IMR-90 (cell line): ENCODE measurements at places on chromosomes 2 and 18.
A peak's percentile ranks its signal among the peaks of the same experiment; 100 is the strongest.

- DNase-seq = peak; percentile 31
These were observed 78.3 kb downstream of the TTC32 start for GRCh38 chr2:19823507-19823906.

- no peak for DNase-seq
These were observed 47.9 kb downstream of the L3MBTL4 start for GRCh38 chr18:6366776-6367175.

DNA sequence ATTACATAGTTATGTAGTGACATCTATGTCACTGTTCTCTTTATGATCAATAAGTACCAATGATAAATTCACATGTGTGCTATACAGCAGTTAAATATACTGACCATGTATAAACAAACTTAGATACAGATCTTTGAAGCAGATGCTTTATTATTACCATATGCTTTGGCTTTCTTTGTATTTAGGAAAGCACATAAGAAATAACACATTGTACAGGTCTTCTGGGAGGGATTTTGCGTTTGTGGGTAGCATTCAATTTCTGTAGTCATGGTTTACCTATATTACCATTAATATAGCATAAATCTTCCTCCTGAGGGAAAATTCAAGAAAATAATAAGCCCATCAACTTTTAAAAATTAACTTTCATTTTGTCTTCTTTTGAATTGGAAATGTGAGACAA, 1.6 kb upstream of the PDE1A start:
- DNase-seq = no peak

GRCh38 chr2:225667445-225667844, 267.9 kb downstream of the NYAP2 start:
- no peak for DNase-seq

DNA sequence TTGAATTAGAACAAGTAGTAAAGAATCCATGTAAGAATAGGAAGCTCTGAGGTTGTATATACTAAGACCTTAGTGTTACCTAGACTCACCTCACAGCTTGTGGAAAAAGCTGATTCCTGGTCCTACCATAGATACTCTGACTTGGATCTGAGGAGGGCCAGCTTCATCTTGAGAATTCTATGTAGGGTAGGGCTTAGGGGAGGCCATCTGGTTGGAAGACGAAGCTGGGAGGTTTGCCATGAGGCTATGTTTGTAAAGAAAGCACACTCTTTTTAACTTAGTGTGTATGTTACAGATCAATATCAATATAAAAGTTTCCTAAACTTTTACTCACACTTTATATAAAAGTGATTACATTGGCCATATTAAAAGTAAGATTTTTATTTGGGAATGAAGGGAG, 77.1 kb upstream of the GALNT5 start:
- DNase-seq = no peak

DNA sequence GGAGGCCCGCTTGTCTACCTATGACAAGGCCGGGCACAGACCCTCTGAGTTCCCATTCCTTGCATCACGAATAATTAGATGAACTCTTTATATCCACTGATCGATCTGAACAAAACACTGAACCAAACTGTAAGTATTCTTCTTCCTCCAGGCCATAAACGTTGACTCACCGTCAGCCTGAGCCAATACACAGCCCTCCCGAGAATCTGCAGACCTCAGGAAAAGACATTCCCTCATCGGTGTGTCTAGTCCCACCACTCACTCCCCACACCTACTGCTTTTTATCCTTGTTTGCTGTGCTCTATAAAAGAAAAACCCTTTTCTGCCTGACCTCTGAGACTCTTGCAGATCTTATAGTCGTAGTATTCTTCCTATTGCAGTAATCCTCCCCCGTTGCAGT, 41.0 kb downstream of the TMEM87B start:
- no peak for DNase-seq

- DNase-seq = peak; percentile 54
These were observed 6.3 kb downstream of the IL1RL2 start for GRCh38 chr2:102193074-102193473.

GRCh38 chr2:152420363-152420762, 85.4 kb downstream of the FMNL2 start:
- DNase-seq = no peak

- DNase-seq = peak; percentile 7
These were observed 587.8 kb downstream of the ARHGAP15 start for GRCh38 chr2:143717053-143717452.

DNA sequence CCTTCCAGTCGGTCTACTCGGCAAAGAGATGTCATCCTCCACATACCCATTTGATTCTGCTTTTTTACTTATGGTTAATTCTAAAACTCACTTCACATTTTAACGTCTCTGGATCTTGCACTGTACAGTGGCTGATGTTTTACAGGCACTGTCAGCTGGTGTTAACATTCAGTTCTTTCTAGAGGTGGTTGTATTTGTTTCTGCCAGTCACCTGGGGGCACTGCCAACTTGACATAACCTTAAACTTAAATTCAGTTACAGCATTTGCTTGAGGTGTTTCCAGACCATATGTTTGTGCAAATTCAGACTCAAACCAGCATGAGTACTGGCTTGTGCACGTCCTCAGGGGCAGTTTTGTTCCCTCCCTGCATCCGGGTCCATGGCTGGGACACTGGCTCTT, 5.3 kb upstream of the TMEM185B start:
- no peak for DNase-seq

DNA sequence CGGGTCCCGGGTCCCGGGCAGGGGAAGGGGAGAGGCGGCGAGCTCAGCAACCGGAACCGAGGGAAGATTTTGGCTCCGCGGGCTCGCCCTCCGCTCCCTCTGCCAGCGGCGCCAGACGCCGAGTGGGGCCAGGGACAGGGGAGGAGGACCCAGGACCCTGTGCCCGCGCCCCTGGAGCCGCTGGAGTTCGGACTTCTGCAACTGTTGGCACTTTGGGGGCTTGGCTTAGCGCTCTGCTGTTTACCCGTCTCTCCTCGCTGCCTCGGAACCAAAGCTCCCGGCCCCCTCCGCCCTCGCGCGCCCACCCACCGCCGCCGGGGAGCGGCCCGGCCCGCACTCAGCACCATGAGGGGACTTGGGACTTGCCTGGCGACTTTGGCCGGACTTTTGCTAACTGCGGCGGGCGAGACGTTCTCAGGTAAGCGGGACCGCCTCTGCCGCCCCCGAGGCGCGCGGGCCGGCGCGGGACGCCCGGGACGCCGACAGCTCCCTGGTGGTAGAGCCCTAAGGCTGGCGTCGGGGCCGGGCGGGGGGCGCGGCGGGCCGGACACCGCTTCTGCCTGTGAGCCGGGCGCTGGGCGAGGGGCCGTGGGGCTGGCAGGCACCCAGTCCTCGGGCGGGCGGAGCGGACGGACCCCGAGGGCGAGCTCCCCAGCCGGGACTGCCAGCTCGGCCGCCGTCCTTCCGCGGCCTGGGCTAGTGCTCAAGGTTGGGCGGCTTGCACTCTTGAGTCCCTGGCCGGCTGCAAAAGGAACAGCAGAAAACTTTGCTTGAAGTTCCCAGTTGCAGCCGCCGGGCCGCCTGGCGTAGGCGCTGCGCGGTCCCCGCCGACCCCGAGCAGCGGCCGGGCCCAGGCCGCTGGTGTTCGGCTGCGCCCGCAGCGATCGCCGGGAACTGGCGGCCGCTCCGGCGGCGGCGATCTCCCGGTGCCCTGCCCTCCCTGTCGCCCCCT, 634 bp downstream of the PTPRM start:
- DNase-seq = peak; percentile 64

GRCh38 chr2:1847846-1848598, 103.7 kb upstream of the PXDN start:
- DNase-seq = no peak

GRCh38 chr2:226652983-226653765, 146.4 kb downstream of the IRS1 start:
- DNase-seq = peak; percentile 42

GRCh38 chr18:52069201-52069600, 270.8 kb upstream of the DCC start:
- no peak for DNase-seq

DNA sequence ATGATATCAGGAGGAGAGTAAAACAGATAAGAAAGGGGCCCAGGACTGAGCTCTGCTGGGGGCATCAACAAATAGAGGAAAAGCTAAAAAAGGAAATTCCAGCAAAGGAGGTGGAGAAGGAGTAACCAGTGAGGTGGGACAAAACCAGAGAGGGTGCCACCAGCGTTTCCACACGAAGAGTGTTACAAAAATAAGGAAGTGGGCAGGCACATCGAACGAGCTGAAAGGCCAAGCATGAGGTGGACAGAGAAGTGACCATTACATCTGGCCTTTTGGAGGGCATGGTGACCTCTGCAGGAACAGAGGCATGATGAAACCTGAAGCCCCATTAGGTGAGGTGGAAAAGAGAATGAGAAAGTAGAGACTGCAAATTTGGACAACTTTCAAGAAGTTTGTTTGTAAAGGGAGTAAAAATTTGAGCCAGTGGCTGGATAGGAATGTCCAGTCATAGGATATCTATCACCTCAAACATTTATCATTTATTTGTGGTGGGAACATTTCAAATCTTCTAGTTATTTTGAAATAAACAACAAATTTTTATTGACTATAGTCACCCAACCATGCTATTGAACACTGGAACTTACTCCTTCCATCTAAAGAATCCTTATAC, 18.4 kb upstream of the VIT start:
- DNase-seq = peak; percentile 64

DNA sequence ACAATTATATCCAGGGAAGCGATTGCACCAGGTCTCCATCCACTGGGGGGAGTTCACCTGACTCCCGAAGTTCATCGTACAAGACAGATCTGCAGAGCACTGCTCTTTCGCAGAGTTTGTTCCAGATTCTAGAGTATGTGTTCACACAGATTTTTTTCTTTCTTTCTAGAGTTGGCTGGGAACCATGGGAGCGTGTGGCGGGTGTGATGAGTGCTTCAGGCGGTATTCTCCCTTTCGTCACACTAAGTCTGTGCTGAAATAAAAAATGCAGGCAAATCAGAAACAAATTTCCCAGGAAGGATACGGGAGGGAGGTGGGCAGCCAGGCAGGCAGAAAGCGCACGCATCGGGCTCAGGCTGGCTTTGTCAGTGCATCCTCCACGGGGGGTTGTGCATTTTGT, 129.8 kb upstream of the SOX11 start:
- DNase-seq = no peak

- peak; percentile 95 for DNase-seq
These were observed 234.3 kb downstream of the OSR1 start for GRCh38 chr2:19124135-19124534.

GRCh38 chr2:238763471-238763995, 84.4 kb upstream of the TWIST2 start:
- DNase-seq = no peak

GRCh38 chr2:158774681-158775080, 20.4 kb upstream of the DAPL1 start:
- DNase-seq = no peak

GRCh38 chr2:218444692-218445357, 25.9 kb downstream of the VIL1 start:
- no peak for DNase-seq

GRCh38 chr2:162011706-162012564, 62.1 kb downstream of the DPP4 start:
- DNase-seq = no peak

GRCh38 chr18:51028201-51028805, 1.7 kb upstream of the SMAD4 start:
- DNase-seq = peak; percentile 50

DNA sequence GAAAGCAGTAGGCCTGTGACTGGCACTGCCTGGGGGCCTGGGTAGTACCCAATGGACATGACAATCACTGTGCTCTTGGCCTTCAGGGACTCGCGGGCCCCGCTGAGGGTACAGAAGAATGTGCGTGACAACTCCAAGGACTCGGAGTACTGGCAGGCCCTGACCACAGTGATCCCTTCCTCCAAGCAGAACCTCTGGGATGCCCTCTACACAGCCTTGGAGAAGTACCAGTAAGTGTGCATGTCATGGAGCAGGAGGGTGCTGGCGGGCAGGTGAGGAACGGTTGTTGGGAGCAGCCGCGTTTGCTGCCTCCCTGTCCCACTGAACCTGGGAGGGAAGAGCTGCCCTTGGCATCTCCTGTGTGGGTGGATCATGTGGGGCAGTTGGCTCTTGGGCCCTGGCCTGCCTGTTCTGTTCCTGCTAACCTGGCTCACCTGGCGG, 23.3 kb downstream of the OTOF start:
- no peak for DNase-seq

- DNase-seq = no peak
These were observed 43.7 kb downstream of the ZAP70 start for GRCh38 chr2:97757062-97757461.

- no peak for DNase-seq
These were observed 184.4 kb upstream of the SLC39A10 start for GRCh38 chr2:195472501-195473234.

- no peak for DNase-seq
These were observed 171.4 kb downstream of the SETBP1 start for GRCh38 chr18:44851856-44852621.

DNA sequence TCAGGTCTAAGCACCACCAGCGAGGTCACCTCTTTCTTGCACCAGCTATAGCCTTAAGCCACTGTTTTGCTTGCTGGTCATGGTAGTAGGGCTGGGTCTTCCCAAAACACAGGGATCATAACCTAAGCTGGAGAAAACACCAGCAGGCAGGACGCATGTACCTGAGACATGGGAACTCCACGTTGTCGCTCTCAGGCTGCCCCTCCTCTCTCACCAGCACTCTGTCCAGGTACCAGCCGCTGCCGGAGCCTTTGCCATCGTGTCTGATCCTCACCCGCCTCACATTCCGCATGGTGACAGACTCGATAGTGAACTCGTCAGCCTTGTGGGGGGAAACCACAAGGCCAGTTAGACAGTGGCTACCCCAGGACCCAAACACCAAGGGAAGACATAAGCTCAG, 79.5 kb downstream of the LOXHD1 start:
- no peak for DNase-seq

GRCh38 chr2:102510791-102511575, 38.0 kb downstream of the SLC9A4 start:
- no peak for DNase-seq

DNA sequence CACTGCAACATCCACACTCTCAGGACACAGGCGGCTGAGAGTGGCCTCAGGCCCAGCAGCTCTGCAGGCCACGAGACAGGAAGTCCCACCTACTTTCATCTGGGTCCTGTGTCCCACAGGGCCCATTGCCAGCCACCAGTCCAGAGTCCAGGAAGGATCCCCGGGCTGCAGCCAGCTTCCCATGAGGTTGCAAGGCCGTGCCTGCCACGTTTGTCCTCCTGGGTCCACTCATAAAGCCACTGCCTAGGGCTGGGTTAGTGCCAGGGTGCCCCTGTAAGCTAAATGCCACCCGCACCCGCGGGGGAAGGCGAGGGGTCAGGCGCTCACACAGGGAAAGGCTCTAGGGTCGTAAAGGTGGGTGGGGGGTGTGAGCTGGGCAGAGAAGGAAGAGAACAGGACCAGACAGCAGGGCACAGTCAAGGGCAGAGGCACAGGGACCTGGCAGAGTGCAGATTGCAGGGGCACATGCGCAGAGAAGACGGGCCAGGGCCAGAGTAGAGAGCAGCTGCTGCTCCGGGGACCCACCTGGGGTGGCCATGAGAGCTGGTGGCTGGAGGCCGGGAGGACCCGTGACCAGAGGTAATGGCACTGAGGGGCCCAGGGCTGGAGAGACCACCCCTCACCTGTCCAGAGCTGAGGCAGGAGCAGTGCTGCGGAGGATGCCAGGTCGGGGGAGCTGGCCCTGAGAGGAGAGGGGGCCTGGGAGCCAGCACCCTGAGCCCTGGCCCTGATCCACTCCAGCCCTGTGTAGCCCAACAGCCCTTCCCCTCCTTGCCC, 8.0 kb downstream of the AGXT start:
- DNase-seq = no peak
